ENCODE measurements at places on chromosomes 1 and 21. TPM values are rescaled to one million over a fixed set of nuclear protein-coding genes. Genes with fewer than 3 reads are reported as not detected.

IFNGR2 gene
- total RNA-seq: 60.3 TPM

NRDC gene
- 65.2 TPM for total RNA-seq

C1orf105 gene
- not detected for total RNA-seq

UMODL1 gene
- total RNA-seq: not detected

CCDC27 gene
- not detected for total RNA-seq

MMP23B gene
- 0.82 TPM for total RNA-seq

HTR6 gene
- 0.41 TPM for total RNA-seq

UAP1 gene
- total RNA-seq: 43.6 TPM

DNA sequence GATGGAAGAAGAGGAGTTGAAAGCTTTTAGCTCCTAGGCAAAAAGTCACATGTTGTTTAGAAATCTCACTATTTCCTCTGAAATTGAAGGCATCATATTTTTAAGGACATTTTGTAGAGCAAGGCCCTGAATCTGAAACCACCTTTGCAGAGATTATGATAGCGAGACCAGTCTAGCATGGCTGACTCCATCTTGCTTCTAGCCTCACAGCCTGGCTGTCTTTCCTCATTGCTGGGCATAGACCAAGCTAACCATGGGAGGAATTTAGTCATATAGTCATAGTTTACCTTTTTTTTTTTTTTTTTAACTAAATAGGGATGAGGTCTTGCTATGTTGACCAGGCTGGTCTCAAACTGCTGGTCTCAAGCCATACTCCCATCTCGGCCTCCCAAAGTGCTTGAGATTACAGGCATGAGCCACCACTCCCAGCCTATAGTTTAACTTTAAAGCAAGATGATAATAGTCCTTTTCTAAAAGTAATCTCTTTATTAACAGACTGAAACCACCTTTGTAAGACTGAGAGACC is 42.2 kb upstream of the ZNF326 start:
- no peak for DNase-seq

DNA sequence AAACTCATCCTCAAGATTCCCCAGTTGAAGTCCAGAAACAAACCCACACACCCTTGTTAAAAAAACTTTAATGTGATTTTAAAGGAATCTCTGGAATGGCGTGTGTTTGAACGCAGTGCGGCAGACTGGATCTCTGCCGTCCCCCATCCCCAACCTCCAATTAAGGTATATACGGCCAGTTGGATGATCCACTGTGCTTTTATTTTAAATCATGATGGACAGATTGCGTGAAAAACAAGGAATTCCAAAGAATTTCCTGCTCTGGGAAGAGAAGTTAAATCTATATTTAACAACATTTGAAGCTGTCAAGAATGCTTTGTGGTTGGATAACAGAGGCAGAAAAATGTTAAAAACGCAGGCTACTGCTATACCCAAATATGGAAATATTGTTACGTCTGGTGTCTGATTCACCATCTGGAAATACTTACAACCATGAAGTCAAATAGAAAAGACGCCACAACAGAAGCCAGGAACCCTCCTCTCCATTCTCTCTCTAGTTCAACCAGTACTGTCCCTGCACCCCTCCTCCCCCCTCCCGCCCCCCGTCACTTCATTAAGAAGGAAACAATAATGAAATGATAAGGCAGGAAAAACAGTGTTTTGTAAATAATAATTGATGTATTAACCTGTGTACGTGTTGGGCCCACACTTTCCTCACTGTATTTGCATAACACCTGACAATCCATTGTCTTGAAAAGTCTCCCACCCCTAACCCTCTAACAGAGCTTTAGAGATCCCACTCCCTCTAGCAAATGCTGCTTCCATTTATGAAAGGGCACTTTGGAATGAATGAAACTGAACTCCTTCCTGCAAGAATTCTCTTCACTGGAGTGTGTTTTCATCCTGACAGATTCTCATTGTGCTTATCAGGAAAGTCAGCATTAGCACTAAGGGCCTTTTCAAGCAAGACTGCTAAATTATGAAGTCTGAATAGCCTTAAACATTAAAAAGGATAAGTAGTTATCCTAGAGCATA is 2.0 kb upstream of the CCN1 start:
- DNase-seq: no peak

DNA sequence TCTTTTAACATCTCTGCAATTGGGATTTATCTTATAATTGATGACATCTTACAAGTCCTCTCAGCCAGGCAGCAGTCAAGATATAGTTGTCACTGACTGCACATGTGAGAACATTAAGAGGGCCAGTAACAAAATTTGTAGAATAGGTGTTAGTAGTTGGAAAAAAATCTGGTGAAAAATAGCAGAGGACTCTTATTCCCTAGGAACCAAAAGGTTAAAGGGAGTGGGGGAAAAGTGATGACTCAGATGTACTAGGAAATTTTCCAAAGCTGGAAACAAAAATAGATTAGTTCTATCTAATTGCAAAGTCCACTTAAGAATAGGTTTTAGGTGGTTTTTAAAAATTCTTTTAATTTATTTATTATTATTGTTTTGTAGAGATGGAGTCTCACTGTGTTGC is 3.6 kb downstream of the NUP210L start:
- DNase-seq: no peak

- peak; percentile 17 for DNase-seq
Measured at GRCh38 chr1:224287714-224288113, 42.3 kb downstream of the NVL start.

GRCh38 chr1:196393742-196394141 is 214.5 kb downstream of the KCNT2 start:
- no peak for DNase-seq

GRCh38 chr21:45367402-45368351 is 37.3 kb upstream of the COL18A1 start:
- no peak for DNase-seq

DNA sequence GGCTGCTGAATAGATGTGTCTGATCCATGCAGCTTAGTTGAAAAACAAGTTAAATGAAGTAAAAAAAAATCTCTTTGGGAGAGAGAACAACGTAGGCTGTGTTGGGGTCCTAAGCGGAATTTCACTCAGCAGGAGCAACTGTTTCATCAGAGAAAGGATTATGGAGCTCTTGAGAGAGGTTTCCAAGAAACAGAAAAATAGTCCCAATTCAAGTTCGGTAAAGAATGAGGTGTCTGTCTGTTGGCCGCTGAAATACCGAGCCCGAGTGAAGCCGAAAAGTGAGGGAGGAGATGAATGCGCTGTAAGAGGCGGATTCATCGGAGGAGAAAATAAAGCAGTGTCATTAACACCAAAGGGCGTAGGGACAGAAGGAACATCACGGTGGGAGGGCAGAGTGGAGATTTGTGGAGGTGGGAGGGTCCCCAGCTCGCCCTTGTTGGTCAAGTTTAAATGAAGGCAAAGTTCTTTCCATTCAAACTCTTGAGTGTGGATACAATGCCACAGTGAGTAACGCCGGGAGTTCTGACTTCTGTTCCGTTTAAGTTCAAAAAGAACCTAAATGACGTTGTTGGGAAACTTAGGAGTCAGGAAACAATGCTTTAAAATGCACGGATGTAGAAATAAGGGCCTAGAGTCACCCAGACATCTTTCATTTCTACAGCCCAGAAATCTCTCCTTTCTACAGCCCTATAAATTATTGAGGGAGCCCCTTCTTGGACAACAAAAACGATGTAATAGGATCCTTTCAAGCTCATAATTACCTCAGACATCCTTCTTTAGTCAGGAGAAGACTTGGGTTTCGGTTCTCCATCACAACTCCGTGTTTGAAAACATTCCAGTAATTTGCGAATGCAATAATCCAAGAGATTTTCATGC is 15.6 kb upstream of the SLC45A1 start:
- no peak for DNase-seq

DNA sequence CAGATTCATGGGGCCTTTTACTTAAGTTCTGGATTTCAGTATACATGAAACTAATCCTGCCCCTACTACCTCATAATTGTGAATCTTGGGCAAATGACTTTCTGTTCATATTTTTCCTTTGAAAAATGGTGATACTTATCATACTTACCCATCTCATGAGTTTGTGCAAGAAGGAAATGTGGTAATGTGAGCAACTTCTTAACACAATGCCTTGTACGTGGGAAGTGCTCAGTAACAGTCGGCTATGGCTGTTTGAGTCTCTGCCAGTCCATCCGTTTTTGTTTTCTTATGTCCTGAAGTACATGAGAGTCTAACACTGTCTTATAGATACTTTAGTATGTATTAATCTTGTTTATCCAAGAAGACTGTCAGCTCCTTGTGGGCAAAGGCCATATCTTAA is 86.5 kb downstream of the PATJ start:
- no peak for DNase-seq

DNA sequence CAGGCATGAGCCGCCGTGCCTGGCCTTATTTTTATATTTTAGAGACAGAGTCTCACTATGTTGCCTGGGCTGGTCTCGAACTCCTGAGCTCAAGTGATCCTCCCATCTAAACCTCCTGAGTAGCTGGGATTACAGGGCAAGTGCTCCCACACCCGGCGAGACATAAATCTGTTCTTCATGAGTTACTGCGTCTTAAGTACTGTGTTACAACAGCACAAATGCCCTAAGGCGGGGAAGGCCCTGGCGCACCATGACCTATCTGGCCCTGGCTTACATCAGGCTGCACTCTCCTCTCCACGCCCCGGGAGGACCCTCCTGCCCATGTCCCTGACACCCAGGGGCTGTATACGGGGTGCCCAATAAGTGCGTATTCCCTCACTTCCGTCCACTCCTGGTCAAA is 4.3 kb downstream of the GPR153 start:
- DNase-seq: no peak

GRCh38 chr1:100746542-100746932 is 27.0 kb downstream of the VCAM1 start:
- DNase-seq: no peak

DNA sequence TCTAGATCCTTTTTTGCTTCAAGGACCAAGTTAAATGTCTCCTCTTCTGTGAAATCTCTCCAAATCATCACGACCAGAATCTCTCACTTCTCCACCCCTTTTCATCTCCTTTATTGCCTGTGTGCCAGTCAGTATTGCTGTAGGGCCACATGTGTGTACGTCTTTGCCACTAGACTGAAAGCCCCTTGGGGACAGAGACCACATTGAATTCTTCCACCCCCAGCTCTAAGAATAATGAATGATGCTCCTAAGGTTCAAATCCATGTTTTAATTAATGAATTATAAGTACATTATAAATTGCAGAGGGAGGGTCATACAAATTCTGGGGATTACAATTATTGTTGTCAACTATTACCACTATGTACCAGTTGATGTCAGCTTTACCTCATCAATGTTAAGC is 343.8 kb downstream of the USP25 start:
- DNase-seq: no peak

- no peak for DNase-seq
Measured at GRCh38 chr1:169487561-169487960, 1.8 kb upstream of the SLC19A2 start.

- no peak for DNase-seq
Measured at GRCh38 chr1:174761901-174762585, 237.7 kb upstream of the CACYBP start.

- DNase-seq: no peak
Measured at GRCh38 chr1:178345807-178346206, 151.0 kb downstream of the CLEC20A start.

DNA sequence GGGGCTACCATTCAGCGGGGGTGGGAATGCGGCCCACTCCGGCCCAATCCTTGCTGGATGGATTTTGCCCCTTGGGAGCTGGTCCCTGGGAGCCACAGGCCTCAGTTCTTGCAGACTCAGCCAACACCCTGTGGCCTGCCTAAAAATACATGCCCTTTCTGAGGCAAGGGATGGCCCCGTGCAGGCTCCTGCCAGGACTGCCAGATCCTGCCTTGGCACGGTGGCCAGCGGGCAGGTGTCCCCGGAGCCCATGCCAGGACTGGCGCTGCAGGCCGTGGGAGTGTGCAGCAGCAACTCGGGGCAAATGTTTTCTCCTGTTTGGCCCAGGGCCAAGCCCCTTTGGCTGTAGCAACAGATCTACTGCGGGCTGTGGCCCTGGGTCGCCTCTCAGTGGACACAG is 1.6 kb upstream of the PANK4 start:
- DNase-seq: no peak

- DNase-seq: no peak
Measured at GRCh38 chr1:109983380-109984189, 980 bp upstream of the AHCYL1 start.

- DNase-seq: no peak
Measured at GRCh38 chr1:170720661-170721060, 56.7 kb downstream of the PRRX1 start.

DNA sequence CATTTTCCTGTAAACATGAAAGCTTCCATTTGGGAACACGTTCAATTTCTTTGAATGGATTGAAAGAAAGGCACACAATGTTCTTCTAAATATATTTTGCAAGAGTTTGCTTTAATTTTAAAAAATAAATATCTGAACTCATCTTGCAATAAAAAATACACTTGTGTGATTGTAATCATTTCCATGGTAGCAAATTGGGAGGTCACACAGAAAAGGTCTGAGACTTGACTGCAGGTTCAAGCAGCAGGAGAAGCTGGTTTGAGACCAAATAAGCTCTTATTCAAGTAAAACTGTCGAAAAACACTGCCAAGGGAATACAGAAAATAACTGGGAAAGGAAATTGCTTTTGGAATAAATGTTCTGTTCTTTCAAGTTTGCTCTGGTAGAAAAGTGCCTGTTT is 498.9 kb downstream of the ADGRL2 start:
- no peak for DNase-seq

GRCh38 chr1:154178911-154179811 is 12.7 kb downstream of the TPM3 start:
- DNase-seq: no peak

GRCh38 chr1:153032073-153032472 is 1.1 kb downstream of the SPRR1B start:
- DNase-seq: no peak

- DNase-seq: no peak
Measured at GRCh38 chr1:221635305-221635704, 106.6 kb downstream of the DUSP10 start.

DNA sequence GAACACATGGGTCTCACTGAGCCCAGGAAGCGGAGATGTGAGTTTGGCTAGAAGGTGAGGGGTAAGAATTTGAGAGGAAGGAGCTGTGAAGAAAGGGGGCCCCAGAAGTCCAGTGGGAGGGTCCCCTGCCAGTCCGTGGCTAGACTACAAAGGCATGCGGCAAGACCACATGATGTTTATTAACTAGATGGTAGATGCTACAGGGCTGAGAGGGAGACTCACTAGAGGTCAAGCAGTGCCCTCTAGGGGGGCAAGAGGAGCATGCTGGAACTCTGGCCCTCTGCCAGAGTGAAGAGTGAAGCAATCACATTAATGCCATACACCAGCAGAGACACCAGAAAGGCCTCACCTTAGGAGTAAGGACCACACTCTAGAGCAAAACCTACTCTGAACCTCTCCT is 12.2 kb downstream of the KIAA0319L start:
- no peak for DNase-seq

- no peak for DNase-seq
Measured at GRCh38 chr1:93904228-93904627, 5.0 kb downstream of the GCLM start.

DNA sequence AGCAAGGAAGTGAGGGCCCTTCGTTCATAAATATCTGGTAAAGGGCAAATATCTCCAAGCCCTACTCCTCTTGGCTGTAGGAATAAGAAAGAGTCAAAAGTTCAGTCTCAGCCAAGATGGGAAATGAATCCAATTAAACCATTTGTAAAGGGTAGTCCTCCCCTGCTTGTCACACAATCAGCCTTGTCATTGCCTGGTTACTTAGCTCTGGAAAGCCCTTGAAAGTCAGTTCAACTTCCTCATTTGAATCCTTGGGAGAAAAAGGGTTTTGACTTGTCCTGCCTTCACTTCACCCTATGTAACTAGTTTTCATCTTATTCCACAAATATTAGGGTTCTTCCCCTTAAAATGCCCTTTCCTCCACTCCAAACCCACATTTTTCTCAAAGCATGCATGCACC is 100.0 kb downstream of the ELAVL4 start:
- DNase-seq: no peak
